Stimulated activated CD8-positive, alpha-beta memory T cell treated with anti-CD3 and anti-CD28 coated beads, Interleukin-2, amount 100 ng/mL, for 1 hour (primary cell): ENCODE measurements at places on chromosomes 12 and 14.
A peak's percentile ranks its signal among the peaks of the same experiment; 100 is the strongest.

DNA sequence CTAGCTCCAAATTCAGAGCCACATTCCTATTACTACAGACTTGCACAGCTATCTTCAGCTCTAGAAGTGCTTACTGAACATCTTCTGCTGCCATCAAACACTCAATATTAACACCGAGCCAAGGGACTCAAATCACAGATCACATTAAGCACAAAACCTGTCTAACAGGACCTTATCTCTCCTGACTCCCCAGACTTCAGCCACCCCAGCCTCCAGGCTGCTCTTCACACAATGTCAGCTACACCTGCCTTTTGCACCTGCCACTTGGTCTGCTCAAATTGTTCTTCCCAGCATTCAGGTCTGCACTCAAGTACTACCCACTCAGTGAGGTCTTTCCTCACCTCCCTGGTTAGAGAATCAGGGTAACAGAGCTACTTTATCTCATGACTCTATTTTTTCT lies 57.1 kb downstream of the GALC start:
- no peak for DNase-seq

DNA sequence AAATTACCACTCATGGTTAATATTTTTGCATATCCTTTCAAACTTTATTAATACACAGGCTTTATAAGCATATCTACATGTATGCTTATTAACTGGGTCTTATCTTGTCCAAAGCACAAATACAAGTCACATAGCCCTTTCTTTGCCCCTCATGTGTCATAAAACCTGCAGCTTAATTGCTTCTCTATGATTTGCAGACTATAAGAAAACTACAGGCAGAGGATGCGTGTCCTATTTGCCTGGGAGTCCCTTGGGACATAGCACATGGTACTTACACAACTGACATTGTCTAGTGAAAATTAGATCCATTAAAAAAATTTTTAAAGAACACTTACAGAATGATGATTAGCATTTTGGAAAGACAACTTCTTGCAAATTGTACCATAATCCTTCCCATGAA lies 190.5 kb upstream of the PLEKHA5 start:
- no peak for DNase-seq

DNA sequence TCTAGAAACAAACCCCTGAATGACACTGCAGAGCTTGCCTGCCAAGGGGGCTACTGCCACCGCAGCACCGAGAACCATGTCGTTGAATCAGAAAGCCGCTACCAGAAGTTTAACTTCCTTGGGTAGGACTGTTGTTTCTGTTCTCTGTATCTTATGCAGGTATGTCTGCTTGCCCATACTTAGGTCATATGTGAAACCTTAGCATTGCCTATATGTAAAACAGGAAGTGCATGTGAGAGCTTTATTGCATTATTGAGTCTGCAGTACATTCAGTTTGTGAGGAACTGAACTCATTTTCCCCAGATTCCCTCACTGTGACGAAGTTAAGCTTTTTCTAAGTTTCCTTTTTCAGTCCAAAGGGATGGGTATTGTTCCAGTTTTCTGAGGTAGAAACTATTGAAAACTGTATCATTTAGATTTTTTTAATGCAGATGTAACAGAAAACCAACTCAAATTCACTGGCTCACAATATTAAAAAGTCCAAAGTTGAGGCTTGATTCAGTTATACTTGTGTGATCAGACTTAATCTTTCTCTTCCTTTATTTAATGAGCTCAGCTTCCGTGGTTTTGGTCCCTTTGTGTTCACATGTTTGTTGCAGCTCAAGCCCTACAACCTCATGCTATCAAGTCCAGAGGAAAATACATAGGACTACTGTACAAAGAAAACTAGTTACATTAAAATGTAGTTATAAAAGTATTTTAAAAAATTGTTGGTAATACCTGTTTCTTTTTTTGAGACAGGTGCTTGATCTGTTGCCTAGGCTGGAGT lies 6.9 kb downstream of the FBXO34 start:
- no peak for DNase-seq

DNA sequence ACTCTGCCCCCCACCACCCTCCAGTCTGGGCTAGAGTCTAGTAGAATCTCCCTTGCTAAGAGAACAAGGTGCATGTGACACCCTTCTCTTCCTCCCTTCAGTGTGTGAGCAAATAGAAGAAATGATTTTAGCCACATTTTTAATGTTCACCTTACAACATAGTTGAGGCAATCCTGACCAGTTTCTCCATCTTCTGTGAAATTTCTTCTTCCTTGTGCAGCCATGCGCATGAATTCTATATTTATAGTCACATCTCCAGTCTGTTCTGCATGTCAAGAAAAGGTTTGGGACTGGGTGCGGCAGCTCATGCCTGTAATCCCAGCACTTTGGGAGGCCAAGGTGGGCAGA lies 9.5 kb upstream of the LTA4H start:
- DNase-seq, result no peak

- DNase-seq, result peak; percentile 55
These were observed 4.4 kb downstream of the KMT5A start for GRCh38 chr12:123388177-123388950.

DNA sequence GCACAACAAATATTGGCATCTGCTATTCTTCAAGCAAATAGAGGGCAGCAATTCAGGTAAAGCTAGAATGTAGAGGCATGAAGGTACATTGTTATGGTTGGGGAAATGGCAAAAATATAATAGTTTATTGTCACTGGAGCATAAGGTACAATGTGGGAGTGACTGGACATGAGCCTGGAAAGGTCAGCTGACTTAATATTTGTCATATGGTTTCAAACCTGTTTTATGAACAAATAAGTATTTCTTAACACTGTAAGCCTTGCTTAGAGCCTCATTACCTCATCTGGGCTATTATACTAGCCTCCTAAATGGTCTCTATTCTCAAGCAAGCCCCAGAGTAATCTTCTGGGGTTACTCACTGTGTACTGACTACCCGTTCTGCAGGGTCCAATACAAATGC lies 33.7 kb downstream of the FAM177A1 start:
- DNase-seq, result no peak

DNA sequence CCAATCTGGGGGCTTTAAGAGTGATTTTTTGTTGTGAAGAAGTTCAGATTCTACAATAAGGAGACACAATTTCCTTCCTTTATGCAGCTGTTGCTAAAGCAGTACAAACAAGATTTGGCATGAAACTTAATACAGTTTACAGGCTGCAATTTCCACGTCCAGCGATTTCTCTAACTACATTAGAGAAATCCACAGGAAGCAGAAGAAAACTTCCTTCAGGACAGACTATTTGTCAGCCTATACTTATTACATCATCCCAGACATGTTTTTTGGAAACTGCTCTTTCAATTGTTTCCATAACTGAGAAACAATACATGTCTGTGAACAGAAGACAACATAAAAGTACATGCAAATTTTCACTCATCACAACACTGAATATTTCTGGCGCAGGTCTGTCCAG lies 204.3 kb downstream of the TTC7B start:
- DNase-seq, result no peak

DNA sequence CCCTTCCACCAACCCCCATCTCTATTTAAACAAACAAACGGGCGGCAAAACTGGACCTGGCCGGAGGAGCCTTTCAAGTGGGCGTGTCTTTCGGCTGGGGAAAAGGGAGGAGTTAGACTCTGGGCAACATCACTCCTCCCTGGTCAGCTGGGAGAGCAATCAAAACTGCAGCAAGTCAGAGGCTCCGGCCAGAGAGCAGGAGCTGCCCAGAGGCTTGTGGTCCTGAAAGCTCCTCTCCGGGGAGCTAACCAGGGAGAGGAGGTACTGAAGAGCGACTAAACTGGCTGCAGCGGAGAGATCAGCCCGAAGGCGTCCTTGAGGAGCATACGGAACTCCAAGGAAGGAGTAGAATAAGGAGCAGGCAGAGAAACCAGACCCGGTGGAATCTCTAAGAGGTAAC lies at the start of gene NEUROD4:
NEUROD4 (plus strand) TSS at position 191 of the 400 bp plus-strand sequence. CDS start 6,466 bp downstream, outside the sequence.
- no peak for DNase-seq

DNA sequence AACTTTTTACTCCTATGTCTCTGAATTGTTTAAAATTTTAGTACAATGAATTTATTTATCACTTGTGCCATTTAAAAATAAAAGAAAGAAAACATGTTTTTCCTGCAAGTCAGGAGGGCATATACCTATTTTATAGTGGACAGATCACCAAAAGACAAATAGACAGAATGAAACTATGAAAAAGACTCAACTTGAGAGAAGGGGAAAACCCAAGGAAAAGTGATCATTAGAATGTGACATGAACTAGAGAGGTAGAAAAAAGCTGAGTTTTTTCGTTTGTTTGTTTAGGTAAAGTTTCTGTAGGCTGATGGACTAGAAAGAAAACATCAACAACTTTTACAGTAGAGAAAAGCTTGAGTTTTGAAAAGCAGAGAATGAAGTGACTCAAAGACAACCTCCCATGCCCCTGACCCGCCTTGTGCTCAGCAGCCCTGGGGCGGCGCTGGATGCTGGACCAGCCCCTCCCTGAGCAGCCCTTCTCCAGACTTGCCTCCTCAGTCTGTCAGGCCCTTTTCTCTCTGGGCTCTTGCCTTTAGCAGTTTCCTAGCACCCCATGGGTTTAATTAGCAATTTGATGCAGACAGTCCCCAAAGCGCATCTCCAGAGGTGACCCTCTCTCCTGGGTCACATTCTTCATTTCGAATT lies 95.1 kb upstream of the ARID2 start:
- DNase-seq, result no peak

GRCh38 chr14:36027354-36027753 lies 149.2 kb downstream of the PTCSC3 start:
- DNase-seq, result no peak

- no peak for DNase-seq
These were observed 33.8 kb upstream of the PWP1 start for GRCh38 chr12:107651571-107652449.

- DNase-seq, result no peak
These were observed 34.7 kb downstream of the AKAP6 start for GRCh38 chr14:32363761-32364160.

- DNase-seq, result no peak
These were observed 71.6 kb downstream of the SCAF11 start for GRCh38 chr12:45918818-45919217.

DNA sequence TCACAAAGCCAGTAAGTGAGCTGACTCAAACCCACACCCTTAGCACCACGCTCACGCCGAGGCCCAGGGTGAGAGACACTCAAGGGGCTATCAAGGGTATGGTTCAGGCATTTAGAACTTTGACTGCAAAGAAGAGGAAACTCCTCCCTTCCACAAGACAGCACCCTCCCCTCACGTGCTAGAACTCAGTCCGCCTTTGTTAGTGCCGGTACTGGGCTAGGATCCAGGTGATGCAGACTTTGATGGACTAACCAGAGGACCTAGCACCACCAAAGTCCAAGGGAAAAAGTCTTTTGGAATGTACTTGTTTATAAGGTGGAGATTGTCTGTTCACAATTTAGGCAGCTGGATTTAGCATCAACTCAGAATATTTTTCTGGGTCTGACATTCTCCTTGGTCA lies 33.7 kb downstream of the VWF start:
- no peak for DNase-seq

DNA sequence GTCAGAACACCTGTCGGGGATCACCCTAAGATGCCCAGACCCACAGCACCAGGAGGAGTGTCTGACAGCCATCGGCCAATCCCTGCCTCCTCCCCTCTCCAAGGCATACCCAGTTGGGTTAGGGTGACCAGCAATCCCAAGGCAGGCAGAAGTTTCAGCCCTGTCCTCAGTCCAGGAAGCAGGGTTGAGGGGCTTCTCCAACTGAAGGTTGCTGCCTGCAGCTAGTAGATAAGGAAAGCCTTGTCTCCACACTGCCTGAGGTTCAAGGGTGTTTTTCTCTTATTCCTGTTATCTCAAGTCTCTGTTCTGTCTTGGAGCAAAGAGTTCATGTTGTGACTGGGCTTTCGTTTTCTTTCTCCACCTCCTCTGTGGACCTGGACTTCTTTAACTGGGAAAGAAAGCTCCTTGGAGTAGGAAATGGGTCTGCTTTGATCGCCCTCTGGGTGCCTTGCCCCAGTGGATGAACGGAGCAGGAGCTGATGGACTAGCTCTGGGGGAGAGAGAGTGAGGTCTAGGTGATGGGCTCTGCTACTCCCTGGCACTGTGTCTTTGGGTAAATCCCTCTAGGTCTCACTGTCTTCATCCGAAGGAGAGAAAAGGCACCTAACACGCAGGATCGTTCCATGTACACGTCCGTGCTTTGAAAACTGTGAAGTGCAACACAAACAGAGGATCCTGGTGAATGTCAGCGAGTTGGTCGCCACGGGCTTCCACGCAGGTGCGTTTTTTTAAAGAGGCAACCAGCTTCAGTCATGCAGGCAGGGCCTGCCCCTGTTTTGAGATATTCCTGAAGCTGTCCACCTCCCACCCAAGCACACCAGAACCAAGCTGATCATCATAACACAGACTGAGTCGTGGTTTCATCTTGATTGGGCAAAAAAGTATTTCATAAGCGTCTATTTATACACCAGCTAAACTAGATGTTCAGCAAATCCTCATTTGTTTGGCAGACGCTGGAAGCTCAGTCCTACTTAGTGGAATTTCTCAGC lies 52.5 kb upstream of the FOXN3 start:
- no peak for DNase-seq

- DNase-seq, result no peak
These were observed 185.5 kb upstream of the FAR2 start for GRCh38 chr12:28963554-28963953.

DNA sequence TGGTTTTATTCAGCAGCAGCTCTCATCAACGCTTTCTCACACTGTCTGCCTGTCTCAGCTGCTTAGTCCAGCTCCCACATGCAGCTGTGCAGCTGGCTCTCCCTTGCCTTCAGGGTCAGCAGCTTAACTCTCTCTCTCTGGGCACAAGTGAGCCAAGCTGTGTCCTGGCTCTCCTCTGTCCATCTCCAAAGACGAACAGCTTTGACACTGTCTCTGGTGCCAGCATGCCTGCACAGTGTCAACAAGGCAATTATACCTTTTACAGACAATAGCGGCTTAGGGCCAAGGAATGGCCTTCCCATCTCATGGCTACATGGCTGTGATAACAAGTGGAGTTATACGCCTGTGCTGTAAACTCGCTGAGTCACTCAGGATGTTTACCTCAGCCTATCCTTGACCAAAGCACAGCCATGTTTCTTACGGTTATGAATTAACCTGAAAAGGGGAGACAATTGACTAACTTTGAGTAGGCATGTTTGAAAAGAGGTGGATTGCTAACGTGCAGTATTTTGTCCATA lies 38.4 kb upstream of the MANSC4 start:
- DNase-seq, result no peak

DNA sequence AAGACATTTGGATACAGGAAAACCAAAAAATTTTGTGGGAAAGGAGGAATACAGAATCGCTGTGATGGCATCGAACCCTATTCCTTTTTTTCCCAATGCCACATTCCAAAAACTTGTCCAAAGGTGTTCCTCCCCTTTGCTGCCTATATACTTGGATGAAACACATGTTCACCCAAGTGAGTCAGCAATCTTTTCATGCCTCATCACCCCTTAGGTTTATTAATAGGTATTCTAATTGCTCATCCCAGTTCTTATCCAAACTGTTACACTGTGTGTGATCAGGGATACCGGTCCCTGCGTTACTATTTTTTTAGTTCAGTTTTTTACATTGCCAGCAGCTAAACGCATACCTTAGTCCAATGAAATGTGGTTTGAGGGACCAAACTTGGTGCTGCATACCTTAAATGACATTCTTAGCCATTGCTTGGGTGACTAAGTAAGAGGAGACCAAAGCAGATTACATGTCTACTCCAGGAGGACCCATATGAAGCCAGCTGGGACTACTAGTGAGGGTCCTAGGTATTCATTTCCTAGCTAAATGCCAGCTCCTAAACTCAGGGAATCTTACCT lies 20.6 kb upstream of the ST8SIA1 start:
- no peak for DNase-seq
